ENCODE measurements at places on chromosomes 3 and 15.

- no peak for DNase-seq
Observed at GRCh38 chr3:101223016-101223415, 97.4 kb downstream of the IMPG2 start.

DNA sequence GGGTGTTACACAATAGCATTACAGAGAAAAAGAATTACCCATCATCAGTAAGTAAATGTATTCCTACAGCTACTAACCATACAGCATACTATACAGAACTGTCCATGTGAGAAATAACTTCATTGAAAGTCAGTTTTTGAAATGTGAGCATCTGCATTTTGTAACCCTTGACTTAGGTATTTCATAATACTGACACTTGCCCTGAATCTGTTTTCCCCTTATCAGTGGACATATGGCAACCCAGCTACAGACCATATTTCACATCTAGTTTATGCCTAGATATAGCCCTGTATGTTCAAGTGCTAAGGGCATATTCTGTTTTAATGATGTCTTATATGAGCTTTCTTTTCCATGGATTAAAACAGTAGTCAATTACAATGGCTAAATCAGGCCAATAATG is 297.6 kb downstream of the TBC1D5 start:
- no peak for DNase-seq

DNA sequence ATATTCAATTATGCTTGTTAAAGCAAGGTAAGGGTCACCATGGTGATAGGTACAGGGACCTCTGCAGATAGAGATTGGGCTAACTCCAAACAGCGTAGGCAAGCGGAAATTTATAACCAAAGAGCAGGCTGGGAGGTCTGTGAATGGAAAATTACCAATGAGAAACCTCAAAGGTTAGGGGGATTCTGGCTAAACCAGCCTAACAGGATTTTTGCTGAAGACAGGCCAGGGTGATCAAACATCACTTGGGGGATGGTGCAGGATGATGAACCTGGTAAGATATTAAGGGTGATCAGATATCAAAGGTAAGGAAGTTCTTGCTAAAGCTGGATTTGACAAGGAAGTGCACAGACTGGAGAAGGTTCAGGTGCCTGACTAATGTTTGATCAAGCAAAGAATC is 35.3 kb upstream of the SNRPN start:
- DNase-seq: no peak

GRCh38 chr3:27885641-27886040 is 163.5 kb upstream of the EOMES start:
- DNase-seq: no peak

DNA sequence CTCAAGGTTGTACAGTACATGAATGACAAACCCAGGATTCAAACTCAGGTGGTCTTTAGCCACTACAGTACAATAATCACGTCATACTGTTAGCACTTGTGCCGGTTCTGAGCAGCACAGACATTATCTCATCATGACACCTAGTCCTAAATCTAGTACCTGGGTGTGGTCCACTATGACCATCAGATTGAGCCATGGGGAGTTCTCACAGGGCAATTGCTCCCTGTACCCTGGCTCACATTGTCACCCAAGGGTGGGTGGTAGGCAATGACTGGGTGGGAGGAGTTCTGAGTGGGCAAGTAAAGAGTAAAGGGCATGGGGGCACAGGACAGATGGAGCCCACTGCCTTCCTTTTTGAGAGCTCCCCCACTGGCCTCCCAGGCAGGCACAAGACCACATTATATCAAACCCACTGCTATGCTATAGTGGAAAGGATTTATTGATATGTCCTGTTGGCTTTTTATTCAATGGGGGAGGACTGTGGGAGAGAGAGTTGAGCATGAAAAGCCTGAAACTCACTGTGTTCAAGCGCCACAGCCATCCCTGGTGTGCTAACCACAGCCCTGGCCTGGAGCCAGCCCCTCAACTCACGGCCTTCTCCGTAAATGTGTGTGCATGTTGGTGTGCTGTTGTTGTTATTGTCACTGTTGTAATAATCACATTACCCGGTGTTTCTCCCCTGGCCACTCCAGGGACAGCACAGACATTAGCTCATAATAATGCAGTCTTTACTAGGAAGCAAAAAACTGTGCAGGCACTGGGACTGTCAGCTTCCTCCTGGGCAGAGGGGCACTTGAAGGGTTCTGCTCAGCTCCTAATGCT is 27.3 kb downstream of the ADCY5 start:
- DNase-seq: no peak

DNA sequence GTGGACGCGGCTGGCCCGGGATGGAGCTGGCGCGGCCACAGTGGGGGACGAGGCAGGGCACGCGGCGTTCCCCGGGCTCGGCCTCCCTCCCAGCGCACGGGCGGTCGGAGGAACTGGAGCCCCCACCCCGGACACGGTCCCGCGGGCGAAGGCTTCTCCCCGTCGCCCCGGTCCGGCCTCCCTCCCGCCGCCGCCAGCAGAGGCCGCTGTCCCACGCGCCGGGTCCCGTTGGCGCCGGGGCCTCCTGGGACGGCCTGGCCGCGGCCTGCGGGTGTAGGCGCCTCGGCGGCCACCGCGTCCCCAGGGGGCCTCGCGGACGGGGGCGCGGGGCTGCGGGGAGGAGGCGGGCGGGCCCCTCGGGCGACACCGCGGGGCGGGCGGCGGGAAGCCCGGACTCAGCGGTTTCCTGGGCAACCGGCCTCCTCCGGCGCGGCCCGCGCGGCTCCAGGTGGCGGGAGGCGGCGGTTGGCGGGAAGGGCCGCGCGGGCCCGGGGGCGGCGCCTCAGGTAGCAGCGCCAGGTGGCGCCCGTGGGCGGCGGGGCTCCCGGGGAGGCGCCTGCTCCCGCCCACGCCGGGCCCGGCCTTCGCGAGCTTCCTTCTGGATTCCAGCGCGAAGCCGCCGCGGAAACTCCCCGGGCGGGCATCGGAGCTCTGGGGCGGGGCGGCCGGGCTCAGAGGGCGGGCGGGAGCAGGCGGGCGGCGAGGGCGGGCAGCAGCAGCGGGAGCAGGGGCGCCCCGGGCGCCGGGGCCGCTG is 26.7 kb downstream of the MELTF start:
- DNase-seq: peak; percentile 58

DNA sequence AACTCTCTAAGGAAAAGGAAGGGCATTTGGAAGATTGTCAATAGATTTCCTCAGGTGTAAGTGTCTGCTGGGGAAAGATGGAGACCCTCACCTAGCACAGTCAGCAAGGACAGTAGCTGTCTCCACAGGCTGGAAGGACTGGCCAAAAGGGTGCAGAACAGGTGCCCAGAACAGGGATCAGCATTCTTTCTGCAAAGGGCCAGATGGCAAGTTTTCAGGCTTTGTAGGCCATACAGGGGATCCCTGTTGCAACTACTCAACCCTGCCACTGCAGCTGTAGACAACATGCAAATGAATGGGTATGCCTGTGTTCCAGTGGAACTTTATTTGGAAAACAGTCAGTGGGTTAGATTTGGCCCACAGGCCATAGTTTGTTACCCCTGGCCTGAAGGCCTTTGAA is 8.1 kb downstream of the AGBL1 start:
- no peak for DNase-seq

GRCh38 chr15:25095179-25095578 is 140.4 kb downstream of the SNRPN start:
- no peak for DNase-seq

DNA sequence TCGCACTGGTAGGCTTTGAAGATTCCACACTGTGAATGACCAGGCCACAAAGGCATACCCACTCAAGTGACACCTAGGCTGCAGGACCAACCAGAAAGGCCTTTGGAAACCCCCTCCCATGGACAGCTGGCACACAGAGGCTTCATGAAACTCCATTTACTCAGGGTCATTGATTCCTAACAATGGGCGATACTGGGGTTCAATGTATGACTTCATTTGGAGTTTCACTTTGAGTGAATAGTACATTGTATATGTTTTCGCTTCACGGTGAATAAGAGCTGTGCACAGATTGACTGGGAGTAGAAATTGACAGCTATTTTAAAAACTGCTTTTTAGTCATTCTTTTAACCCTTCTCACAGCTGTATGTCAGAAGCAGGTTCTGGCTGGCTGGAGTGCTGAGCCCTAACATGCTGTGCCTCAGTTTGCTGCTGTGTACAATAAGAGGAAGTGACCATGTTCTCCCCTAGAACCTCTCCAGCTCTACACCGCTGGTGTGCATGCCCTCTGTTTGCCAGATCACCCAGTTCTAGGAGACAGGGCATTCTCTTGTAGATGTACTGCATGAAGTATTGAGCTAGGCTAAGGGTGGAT is 15.4 kb upstream of the CX3CR1 start:
- DNase-seq: no peak

GRCh38 chr3:62589078-62589477 is 215.7 kb upstream of the FEZF2 start:
- DNase-seq: no peak

DNA sequence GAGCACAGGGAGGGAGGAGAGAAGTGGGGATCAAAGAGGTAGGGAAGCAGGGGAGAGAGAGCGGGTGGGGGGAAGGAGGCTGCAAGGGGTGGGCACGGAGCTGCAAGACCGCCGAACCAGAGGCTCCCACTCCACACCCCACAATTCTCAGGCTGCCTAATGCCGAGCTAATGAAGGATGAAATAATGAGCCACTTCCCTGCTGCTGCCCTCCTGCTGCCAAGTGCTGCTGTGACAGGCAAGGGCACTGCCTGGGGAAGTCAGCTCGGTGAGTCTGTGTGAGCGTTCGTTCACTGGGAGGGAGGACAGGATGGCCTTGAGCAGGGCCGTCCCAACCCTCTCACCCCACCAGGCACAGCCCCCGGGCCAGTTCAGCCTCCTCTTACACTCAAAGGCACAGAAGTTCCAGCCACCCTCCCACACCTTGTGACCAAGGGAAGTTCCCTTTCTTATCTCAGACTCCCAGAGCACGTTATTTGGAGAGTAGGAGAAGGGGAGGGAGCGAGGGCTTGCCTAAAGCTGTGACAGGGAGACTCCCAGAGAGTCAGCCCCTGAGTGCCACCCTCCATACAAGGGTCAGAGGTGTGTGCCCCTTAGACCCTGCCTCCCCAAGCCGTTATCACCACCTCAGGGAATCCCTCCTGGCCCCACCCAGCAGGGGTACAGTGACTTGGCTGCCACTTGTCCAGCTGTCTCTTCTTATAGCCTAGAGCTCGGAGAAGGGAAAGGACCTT is 12.4 kb downstream of the GLYCTK start:
- no peak for DNase-seq

DNA sequence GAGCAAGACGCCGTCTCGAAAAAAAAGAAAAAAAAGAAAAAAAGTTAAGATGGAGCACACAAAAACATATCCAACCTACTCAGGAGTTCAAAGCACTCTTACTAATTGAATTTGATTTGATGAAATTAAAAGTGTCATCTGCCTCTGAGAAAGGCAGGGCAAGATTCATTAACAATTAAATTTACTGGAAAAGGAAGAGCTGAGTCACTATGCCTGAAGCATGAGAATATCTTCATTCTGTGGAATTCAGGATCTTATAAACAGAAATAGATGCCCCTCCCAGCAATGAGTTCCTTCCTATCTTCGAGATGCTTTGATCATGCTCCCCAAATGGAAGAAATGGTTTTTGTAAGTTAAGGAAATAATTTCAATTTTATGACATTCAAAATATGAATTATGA is 61.0 kb upstream of the ST3GAL6 start:
- no peak for DNase-seq

DNA sequence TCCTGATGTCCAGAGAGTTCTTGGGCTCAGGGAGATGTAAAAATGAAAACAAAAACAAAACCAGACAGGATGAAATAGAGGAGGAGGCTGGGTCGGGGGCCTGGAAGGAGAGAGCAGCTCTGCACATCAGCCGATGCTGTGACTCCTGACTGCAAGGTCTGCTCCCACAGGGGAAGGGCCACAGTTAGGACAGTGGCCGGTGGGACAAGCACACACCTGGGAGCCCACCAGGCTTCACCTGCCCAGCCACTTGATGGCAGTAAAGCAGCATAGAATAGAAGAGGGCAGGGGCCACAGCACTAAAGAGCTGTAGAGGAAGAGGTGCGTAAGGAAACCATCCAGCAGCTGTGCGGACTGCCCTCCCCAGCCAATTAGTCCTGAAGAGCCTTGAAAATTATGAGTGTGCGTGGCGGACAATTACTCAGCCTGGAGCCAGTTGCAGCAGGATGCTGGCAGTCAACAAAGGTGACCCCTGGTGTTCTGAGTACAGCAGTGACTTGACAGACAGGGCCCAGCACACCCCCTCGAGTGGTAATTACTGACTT is 29.8 kb downstream of the ALS2CL start:
- DNase-seq: no peak

DNA sequence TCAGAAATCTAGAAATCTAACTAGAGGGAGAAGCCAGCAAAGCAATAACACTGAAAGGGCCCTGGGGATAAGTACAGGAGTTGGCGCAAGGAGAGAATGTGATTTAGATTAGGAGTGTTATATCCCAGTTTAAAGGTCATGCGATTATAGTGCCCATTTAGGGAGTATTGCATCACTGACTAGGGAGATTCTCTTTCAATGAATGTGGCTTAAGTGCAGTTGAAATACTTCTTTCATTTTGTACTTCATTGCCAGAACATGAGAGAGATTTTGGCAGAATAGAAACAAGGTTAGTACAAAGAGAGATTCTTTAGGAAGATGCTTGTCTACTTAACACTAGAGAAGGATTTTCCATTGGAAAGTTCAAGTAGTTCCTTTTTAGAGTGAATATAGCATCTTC is 13.9 kb downstream of the ROBO2 start:
- DNase-seq: no peak

- DNase-seq: no peak
Observed at GRCh38 chr3:138638641-138639040, 30.1 kb downstream of the FAIM start.

GRCh38 chr3:50245251-50245745 is 9.3 kb downstream of the GNAI2 start:
- no peak for DNase-seq

GRCh38 chr3:125511420-125512118 is 8.4 kb downstream of the SNX4 start:
- DNase-seq: no peak

DNA sequence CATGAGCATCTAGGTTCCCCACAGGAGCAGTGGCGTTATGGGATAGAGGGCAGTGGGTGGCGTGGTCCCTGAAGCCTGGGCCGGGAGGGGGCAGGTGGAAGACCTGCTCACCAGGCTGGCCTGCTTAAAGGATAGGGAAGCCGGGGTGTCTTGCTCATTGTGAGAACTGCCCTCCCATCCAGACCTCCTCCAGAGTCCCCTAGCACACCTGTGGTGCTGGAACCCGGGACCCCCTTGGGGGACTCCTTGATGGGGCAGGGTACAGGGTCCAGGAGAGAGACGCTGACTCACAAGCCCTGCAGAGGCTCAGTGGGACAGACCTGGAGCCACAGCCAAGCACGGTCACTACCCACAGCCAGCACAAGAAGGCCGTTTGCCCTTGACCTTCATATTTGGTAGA is 2.8 kb upstream of the RHCG start:
- no peak for DNase-seq

- no peak for DNase-seq
Observed at GRCh38 chr3:191414286-191414685, 46.7 kb upstream of the PYDC2 start.

- no peak for DNase-seq
Observed at GRCh38 chr3:127451321-127451720, 139.2 kb downstream of the TPRA1 start.

- no peak for DNase-seq
Observed at GRCh38 chr15:26974120-26974780, 3.3 kb downstream of the GABRG3 start.

- no peak for DNase-seq
Observed at GRCh38 chr15:77857419-77857818, 220.1 kb downstream of the TBC1D2B start.

Measured in stimulated activated CD4-positive, alpha-beta T cell treated with anti-CD3 and anti-CD28 coated beads, Interleukin-1b, Interleukin-23, amount 100 ng/mL, for 1 hour (primary cell).